Fibroblast of lung (primary cell): ENCODE measurements at places on chromosomes 3 and 15. TPM values are rescaled to one million over a fixed set of nuclear protein-coding genes. Genes with fewer than 3 reads are reported as not detected.

DNA sequence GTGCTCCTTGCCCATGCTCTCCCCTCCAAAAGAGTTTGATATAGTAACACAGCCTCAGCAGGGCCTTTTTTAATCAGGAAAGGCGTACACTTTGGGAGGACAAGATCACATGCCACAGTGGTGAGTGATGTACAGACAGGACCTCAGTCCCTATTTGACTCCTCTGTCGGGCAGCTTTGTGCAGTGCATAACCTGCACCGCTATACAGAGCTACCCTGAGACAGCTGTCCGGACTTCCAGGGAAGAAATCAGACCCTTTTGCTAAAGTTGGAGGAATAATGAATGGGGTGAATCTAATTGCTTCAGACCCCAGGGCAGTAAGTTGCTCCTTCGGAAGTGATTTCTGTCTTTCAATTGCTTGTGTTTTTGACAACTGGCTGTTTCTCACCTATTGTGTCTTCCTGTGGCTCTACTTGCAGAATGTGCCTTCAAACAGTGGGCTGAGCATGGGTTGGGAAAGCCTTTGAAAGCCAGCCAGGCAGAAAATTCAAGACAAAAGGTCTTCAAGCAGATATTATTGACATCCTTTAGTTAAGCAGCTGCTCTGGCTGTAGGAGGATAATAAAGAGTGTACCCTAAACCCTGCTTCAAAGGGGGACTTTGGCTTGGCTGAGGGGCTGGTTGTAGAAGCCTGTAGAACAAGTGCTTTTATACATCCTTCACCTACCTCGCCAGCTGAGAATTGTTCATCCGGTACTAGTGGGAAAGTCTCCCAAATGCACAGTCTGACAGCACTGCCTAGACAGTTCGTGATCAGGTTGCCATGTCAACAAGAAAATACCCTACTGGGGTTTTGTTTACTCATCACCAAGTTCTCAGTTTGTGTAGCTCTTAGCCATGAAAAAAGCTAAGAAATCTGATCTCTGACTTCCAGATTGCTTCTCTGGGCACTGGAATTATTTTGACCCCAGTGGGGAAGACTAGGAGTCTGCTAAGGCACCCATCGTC is 35.1 kb downstream of the SNTN start:
- no peak overlapping the region for H3K27ac ChIP-seq
- no peaks in the 10 kb centered on the region for H3K36me3 ChIP-seq
- no peaks in the 10 kb centered on the region for H3K27me3 ChIP-seq
- no peaks in the 10 kb centered on the region for H3K4me1 ChIP-seq
- H3K4me3 ChIP-seq: no peak overlapping the region

DNA sequence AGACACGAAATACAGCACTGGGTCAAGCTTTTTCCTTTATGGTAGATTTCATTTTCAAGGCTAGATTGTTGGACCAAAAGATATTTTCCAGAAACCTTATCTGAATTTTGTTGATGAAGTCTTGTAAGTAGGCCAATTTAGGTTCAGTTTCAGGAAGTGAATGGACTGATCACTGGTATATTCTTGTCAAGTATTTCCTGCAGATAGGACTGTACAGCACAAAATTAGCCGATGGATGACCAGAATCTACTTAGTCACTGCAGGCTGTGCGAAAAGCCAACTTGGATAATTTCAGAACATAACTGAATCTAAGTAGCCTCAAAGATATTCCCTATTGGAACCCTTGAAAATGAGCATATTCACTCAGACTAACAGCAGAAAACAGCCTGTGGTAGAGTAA is 206.5 kb downstream of the NR1D2 start:
- no peak overlapping the region for H3K27ac ChIP-seq
- DNase-seq: no peak
- H3K4me1 ChIP-seq: peaks cover 6% of the 10 kb centered on the region
- no peaks in the 10 kb centered on the region for H3K27me3 ChIP-seq

GRCh38 chr15:78372880-78373279 is 32.7 kb downstream of the CRABP1 start:
- H3K27ac ChIP-seq: no peak overlapping the region
- no peaks in the 10 kb centered on the region for H3K36me3 ChIP-seq
- H3K27me3 ChIP-seq: no peaks in the 10 kb centered on the region
- no peaks in the 10 kb centered on the region for H3K4me1 ChIP-seq
- no peak overlapping the region for H3K4me3 ChIP-seq

GRCh38 chr3:128313071-128313725 is 153.5 kb downstream of the DNAJB8 start:
- no peaks in the 10 kb centered on the region for H3K36me3 ChIP-seq
- no peak for DNase-seq
- H3K4me3 ChIP-seq: no peak overlapping the region
- no peaks in the 10 kb centered on the region for H3K27me3 ChIP-seq
- H3K27ac ChIP-seq: no peak overlapping the region

DNA sequence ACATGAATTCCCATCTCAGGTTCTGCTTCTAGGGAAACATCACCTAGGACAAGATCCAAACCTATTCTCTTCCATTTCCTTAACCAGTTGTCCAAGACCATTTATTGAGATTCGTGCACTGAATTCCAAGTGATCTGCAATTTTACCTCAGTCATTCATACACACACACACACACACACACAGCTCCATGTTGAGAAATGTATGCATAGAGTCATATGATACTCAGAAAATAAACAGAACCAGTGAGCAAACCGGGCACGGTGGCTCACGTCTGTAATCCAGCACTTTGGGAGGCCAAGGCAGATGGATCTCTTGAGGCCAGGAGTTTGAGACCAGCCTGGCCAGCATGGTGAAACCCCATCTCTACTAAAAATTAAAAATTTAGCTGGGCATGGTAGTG is 6.1 kb upstream of the KPNA1 start:
- DNase-seq: no peak
- no peaks in the 10 kb centered on the region for H3K36me3 ChIP-seq
- no peak overlapping the region for H3K27ac ChIP-seq

DNA sequence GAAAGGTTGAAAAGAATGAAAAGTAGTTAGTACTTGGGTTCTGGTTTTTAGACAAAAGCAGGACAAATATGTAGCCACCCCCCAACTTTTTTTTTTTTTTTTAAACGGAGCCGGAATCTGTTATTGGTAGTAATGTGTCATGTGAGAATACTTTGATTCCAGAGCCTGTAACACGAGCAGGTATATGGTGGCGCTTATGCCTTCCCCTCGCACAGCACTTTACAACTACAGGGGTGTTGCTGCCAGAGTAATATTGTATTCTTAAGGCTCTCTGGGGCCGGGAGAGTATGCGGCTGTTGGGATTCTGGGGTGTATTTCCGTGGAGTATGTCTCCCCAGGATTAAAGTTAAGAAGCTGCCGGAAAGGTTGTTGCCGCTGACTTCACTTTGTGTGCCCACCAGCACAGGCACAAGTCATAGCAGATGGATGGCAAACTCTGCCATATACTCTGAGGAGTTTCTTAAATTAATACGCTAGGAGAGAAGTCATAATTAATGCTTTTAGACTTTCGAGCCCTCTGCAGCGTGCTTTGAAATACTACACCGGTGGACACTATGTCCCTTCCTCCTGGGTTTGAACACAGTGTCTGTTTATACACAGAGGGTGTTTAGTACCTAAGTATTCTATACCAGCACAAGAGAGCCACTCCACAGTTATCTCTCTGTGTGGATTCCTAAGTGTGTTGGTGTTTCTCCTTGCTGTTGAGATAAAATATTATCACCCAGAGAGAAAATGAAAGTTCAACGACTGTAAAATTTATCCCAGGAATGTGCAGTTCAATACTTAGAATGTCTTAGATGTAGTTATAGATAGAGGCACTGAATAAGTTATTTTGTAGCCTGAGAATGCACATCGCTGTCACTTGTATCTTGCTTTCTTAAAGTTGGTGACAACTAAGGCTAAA is 1.4 kb downstream of the MBNL1 start:
- peaks cover 20% of the 10 kb centered on the region for H3K4me1 ChIP-seq
- H3K27me3 ChIP-seq: no peaks in the 10 kb centered on the region
- no peaks in the 10 kb centered on the region for H3K36me3 ChIP-seq
- H3K27ac ChIP-seq: peak overlapping the region; percentile 95
- peak; percentile 77 for DNase-seq

- no peaks in the 10 kb centered on the region for H3K27me3 ChIP-seq
- H3K27ac ChIP-seq: peak overlapping the region; percentile 96
- H3K4me1 ChIP-seq: peaks cover 2% of the 10 kb centered on the region
- no peaks in the 10 kb centered on the region for H3K36me3 ChIP-seq
- peak; percentile 52 for DNase-seq
Measured at GRCh38 chr15:78438619-78439285, 736 bp downstream of the IREB2 start.

DNA sequence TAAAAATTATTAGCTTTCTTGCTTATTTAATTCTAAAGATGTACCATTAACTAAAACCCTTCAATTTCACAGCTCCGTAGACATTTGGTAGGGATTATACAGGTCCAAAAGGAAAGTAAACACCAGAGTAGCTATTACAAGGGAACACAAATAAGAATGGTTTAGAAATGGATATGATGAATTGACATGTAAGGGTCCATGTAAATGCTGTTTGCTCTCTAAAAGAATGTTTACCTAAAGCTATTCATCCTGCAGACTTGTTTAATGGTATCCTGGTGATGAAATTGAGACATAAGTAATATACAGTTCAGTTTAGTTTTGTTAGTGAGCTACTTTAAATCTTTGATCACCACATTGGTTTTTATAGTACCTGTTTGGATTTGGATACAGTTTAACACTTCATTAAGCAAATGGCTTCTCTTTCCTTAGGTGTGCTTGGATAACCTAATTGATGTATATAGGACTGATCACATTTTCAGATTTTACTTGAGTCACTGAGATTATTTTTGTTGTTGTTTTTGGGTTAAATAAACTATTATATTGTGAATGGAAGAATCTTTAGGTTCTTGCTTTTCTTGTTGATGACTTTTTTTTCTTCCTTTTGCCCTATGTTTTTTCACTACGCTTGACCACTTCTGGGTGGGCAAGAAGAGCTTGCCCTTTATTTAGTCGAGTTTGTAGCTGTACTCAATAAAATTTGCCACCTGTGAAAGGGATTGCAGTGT is 115.4 kb downstream of the TCF12 start:
- DNase-seq: no peak
- no peak overlapping the region for H3K27ac ChIP-seq
- peaks cover 4% of the 10 kb centered on the region for H3K4me1 ChIP-seq
- H3K27me3 ChIP-seq: no peaks in the 10 kb centered on the region
- H3K36me3 ChIP-seq: no peaks in the 10 kb centered on the region

DNA sequence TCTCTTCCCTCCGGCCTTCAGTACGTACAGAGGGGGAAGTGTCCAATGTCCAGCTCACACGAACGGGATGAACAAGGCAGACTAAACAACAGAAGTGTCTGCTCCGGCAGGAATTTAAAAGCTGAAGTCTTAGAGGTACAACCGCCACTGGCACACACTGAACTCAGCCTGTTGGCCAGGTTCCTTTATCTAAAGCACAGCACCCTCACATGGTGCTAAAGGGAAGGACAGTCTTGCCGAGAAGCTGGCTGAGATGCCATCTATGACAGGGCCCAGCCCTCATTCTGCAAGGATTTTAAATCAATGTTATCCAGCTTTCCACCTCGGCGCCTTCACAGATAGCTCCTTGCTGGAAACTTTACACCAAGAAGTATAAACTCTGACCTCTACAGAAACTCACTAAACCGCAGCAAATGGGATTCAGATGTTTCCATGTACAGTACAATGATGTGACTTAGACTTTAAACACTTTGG is 2.8 kb downstream of the ADAMTS17 start:
- peak; percentile 79 for DNase-seq
- H3K36me3 ChIP-seq: no peaks in the 10 kb centered on the region
- no peaks in the 10 kb centered on the region for H3K4me1 ChIP-seq
- H3K27me3 ChIP-seq: no peaks in the 10 kb centered on the region
- H3K27ac ChIP-seq: no peak overlapping the region

- H3K27me3 ChIP-seq: no peaks in the 10 kb centered on the region
- H3K27ac ChIP-seq: no peak overlapping the region
- no peaks in the 10 kb centered on the region for H3K4me1 ChIP-seq
- H3K4me3 ChIP-seq: no peak overlapping the region
Measured at GRCh38 chr3:177523067-177523675, 325.9 kb upstream of the TBL1XR1 start.

- no peak overlapping the region for H3K4me3 ChIP-seq
- no peak overlapping the region for H3K27ac ChIP-seq
- H3K36me3 ChIP-seq: no peaks in the 10 kb centered on the region
Measured at GRCh38 chr3:7854721-7855120, 646.9 kb upstream of the LMCD1 start.

- no peaks in the 10 kb centered on the region for H3K27me3 ChIP-seq
- peaks cover 2% of the 10 kb centered on the region for H3K36me3 ChIP-seq
- DNase-seq: peak; percentile 19
- no peak overlapping the region for H3K27ac ChIP-seq
Measured at GRCh38 chr3:49248840-49249227, 28.2 kb downstream of the C3orf62 start.

GRCh38 chr3:100097919-100098783 is 16.1 kb downstream of the FILIP1L start:
- H3K4me1 ChIP-seq: no peaks in the 10 kb centered on the region
- H3K4me3 ChIP-seq: no peak overlapping the region
- H3K36me3 ChIP-seq: no peaks in the 10 kb centered on the region
- H3K27me3 ChIP-seq: no peaks in the 10 kb centered on the region

DNA sequence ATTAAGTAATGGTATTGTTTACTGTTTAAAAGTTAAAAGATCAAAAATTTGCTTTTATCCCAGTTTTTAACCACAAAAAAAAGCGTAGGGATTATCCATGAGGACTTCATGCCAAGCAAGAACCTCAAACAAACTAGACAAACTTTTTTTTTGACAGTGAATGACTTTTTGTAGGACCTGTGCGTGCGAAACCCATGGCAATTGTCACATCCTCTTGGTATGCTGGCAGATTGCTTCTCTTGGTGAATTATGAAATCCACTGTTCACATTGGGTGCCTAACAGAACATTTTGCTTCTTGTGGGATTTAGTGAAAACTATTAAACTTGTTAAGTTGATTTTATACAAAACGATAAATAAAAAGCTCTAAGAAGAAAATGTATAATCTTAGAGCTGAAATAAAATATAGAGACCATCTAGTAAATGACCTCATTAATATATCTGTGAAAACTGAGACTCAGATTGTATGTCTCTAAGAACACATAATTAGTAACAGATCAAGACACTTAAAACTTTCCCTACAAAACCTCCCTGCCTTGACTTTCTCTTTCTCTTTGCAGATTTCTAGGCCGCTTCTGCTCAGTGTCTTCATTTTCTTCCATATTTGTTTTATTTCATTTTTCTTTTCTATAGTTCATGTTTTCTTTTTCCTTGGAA is 87.3 kb upstream of the CGNL1 start:
- H3K27ac ChIP-seq: no peak overlapping the region
- peaks cover 8% of the 10 kb centered on the region for H3K36me3 ChIP-seq

IQCF5 gene
- not detected in 2 replicates for total RNA-seq

CCR8 gene
- total RNA-seq: not detected in 2 replicates

VEPH1 gene
- 21.1 and 34.7 TPM in 2 replicates for total RNA-seq

PHLDB2 gene
- total RNA-seq: 43.4 and 47.9 TPM in 2 replicates

GALK2 gene
- total RNA-seq: 62.4 and 74.5 TPM in 2 replicates

GPR160 gene
- 0.50 and 0.51 TPM in 2 replicates for total RNA-seq

TNFSF10 gene
- 1.5 and 4.3 TPM in 2 replicates for total RNA-seq

TTLL13 gene
- under 0.01 TPM in 1 of 2 replicates, not detected in the other for total RNA-seq

MST1R gene
- total RNA-seq: 1.5 and 3.0 TPM in 2 replicates
